CD4-positive, alpha-beta T cell treated with Interleukin-15 for 4 hours (primary cell): ENCODE measurements at places on chromosomes 3 and 15.

- DNase-seq = no peak
Observed at GRCh38 chr3:185920184-185920583, 17.6 kb downstream of the TRA2B start.

DNA sequence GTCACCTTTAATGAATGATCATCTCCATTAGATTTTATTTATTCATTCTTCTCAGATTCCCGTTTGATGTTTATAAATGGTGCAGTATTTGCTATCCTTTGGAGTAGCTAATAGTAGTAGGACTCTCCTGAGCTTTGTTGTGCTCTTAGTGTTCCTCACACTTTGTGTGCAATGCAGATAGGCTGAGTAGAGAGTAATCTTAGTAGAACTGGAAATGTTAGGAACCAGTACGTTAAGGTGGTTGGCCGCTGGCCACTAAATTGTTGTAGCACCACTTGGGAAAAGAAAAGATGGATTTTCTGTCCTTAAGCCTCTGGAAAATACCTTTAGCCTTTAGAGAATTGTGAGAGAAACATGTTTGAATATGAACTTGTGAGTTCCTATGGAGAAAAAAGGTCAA lies 19.9 kb upstream of the EBLN2 start:
- DNase-seq = no peak

DNA sequence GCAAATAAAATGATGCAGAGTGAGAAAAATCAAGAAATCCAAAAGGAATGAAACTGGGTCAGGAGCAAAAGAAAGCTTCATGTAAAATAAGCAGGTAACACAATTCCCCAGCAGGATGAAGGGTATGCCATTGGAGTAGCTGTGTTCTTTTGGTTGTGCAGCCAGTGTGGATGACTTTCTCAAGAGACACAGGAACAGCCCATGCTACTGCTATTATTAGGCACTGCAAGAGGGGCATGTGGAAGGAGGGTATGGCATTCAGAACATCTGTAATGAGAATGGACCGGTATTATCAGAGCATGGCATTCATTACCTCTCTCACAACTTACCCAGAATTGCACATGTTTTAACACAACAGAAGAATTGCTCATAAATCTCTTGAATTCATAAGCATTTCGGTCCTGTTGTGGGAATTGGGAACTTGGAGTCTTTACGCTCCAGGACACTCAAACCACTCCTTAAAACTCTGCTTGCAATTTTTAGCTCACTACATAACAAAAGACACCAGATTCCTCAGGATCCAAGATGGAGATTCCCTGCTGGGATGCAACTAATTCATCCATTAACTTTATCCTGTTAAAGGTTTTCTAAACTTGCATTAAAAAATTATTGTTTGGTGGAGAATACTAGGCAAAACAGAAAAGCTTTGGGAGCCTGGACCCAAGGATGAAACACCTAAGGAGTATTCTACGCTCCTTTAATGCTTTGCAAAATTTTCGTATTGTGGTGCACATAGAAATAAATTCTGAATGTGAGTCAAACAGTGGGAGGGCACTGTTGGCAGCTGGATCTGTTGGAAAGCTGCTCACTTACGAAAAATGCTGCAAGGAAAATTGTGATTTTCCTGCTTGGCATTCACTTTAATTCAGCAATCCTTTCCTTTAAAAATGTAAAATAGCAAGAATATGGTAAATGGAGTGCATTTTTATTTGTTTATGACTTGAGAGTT lies 34.6 kb upstream of the CDIN1 start:
- no peak for DNase-seq

DNA sequence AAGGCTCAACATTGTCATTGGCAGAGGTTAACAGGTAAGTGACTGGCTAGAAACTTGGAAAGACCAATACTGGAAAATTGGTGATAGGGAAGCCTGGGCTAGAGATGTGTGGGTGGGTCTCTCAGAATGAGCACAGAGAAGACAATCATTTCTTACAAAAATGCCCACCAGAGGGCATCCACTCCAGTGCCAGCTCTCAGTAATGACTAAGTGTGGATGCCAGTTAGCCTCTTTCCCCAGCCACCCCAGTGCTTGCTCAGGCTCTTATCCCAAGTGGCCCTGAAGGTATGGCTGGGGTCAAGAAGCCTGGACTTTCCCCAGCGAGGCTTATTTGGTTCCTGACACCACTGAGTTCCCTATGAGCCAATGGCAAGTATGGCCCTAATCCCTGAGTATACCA lies 115.9 kb upstream of the ST8SIA2 start:
- DNase-seq = no peak

GRCh38 chr3:190826018-190826417 lies 36.5 kb downstream of the GMNC start:
- no peak for DNase-seq

DNA sequence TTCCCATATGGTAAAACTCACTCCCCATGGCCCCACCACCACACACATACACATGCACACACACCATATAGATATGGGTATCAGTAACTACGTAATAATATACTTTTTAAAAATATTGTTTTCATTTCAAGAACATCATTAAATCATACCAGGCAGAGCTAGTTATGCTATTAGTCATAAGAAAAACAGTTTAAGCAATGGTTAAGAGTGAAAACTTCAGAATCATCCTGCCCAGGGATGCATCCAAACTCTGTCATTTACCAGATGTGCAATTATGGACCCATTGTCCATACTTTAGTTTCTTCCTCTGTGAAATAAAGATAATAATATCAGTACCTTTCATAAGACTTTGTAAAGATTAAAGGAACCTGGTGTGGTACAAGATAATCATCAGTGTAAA lies 608.3 kb downstream of the RBMS3 start:
- no peak for DNase-seq

- no peak for DNase-seq
Observed at GRCh38 chr15:40926659-40927494, 2.3 kb upstream of the DLL4 start.

DNA sequence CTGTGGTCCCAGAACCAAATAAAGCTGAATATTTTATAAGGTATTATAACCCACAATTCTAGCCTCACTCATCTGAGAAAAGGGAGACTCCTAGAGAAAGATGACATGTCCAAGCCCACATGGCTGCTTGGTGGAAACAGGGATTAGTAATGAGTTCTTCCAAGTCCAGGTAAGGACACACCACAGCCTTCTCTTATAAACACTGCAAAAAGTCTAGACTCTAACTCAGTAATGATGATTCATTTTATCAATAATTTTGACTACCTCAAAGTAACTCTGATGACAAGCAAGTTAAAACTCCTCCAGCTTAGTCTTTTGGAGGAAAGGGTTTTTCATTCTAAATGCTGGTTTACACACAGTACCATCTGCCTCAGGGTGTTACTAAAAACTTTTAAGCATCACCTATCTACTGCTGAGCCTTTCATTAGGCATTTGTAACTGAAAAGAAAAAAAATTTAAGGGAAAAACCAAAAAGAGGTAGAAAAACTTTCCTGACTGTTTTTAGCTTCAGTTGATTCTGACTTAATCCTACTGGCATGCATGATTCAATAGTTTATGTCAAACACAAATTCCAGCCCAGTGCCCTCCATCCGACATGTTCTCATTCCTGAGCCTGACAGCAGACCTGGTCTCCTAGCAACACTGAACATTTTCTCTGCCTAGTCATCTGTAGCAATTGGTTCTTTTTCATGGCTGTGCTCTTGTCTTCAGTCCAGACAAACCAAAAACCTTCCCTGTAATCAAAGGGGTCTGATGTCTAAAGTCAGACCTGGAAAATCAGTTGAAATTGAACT lies 43.9 kb downstream of the P3H2 start:
- DNase-seq = no peak

DNA sequence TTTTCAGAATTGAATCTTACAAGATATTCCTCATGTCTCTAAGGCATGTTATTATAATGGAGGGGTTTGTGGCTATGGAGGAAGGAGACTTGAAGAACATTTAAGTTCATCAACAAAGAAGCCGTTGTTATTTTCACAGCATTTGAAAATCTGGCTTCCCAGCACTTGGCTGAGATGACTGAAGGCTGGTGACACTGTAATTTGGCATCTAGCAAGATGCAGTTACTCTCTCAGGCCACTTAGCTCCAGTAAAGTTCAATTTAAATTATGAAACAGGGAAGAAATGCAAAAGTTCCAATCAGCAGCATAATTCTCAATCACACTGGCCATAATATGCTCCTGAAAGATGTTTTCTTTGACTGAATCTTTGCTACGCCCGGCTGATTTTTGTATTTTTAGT lies 139.4 kb upstream of the NUDT16 start:
- DNase-seq = no peak

DNA sequence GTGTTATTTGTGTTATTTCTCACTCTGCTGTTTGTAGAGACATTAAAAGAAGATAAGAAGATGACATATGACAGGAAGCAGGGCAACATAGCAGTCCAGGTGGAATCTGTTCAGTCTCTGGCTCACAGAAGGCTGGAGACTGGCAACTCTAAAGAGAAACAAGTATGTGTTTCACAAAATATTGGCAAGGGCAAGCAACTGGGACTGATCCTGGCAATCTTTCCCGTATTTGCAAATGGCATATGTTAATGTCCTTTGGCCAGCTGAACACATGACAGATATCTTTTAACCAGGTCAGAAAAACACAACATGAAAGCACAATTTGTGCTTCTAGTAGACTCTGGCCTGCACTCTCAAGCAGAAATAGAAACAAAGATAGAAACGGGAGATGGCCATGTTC lies 1354.1 kb upstream of the EPHA6 start:
- no peak for DNase-seq

DNA sequence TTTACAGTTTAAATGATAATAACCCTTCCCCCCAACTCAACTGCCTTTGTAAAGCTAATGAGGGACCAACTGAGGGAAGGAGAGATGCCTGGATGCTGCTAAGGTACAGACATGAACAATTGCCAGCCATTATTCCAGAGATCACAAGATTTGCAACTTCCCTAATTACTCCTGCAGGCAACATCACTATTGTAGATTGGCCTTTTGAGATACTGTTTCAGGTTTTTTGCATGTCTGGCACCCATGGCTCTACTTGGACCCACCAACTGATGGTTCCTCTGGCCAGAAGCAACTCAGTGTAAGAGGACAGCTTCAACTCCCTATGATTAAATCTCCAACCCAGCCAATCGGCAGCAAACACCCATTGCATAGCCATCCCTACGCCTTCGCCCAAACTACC lies 478.7 kb downstream of the FHIT start:
- DNase-seq = no peak

DNA sequence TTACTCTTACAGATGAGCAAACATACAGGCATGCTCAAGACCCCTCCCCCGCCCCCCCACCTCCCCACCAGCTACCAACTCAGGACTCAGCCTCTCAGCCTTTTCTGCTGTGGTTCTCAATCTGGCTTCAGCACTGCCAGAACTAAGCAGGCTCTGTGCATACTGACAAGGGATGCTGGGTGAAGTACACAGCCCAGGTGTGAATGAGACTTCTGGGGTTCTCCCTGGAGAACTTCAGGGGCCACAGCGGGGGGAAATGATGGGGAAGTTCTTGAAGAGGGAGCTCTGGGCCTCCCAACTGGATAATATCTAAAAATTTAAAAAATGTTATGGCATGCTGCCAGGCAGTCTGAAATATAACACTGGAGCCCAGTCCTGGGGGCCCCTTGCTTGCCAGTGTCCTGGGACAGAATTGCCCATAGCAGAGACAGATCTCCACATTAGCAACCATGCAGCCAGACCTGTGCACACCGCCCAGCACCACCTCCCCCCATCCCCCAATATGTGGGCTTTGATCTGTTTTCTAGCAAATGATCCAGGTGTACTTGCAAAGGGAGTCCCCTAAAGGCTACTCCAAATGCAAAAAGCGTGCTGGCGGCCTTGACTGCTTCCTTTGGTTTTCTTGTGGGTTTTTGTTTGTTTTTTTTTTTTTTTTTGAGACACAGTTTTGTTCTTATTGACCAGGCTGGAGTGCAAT lies 41.4 kb downstream of the PGPEP1L start:
- no peak for DNase-seq

DNA sequence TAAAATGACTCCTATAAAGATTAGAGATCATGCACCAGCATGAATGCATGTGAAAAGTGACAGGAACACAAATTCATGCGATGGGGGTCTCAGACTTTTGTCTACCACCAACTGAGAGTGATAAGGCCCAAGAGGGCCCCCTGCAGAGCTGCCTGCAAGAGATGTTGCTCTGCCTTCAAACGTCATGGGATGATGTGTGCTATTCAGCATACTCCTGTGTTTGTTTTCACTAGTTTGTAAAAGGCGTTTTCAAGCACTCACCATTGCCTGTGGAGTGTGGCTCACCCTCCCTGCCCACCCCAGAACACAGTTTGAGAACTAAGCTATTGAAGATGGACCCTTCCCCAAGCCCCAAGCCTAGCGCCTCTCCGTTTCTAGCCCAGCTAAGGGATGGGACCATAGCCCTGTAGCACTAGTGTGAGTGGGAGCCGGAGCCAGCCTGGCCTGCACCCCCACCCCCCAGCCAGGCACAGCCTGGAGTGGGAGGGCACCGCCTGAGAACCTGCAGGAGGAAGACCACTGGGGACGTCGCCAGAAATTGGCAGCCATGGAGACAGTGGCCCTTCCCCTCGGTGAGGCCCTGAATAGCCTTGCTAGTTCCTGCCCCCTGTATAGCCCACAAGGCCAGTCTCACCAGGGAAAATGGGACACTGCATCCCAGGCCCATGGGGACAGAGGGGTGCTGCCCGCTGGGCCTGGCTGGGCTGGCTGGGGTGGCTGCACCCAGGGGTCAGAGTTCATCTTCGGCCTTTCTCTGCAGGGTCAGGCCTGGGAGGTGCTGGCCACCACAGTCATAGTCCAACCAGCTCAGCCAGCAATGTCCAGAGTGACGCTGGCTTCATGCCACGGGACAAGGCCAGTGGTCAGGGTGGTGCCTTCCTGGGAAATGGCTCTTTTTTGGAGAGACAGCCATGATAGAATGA lies 22.6 kb upstream of the KLF13 start:
- DNase-seq = no peak

DNA sequence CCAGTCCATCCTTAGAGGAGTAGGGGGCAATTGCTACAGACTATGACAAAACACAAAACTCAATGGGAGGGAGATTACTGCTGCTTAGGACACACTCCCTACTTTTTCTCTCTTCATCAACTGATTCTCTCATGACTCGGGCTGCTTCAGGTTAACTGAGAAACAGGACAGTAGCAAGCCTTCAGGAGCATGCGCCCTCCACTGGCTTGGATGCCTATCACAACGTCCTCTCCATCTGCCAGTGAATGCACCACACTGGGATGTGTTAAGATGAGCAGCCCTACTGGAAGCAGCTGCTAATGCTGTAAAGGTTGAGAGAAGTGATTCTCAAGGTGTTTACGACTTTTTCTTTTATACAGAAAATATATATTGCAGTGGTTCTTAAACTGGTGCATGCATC lies 542.3 kb downstream of the EDEM1 start:
- no peak for DNase-seq

- peak; percentile 17 for DNase-seq
Observed at GRCh38 chr15:59298225-59298853, 74.3 kb downstream of the MYO1E start.
